ENCODE measurements at places on chromosomes 2 and 18.

DNA sequence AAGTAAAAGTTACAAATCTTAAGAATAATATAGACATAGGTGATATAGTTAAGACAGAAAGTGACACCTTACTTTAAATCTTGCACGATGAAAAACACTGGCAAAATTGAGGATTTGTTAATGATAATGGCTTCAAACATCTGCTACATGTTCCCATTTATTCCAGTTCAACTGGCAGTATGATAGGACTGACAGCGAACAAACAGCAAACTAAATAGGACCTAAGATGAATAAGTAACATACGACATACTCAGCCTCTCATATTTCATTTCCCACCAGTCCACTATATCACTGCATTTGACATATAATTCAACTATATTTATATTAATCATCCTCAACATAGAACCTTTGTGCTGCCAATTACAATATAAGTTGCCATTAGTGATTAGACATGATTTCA, 36.3 kb downstream of the ACVR1C start:
- no peak for DNase-seq

DNA sequence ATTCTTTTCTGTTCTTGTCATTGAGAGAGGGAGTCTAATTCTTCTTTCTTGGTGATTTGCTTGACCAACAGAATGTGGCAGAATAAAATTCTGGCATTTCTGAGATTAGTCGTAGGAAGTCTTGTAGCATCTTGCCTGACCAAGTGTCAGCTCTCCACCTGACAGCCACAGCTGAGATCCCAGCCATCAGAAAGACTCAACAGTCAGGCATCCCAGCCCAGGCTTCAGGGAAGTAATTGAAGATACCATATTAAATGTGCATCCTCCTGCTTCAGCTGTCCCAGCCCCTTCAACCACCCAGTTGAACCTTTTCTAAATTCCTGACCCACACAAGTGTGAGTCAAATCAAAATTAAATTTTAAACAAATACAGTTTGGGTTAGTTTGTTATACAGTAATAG, 208.3 kb downstream of the PIK3C3 start:
- DNase-seq, result no peak

DNA sequence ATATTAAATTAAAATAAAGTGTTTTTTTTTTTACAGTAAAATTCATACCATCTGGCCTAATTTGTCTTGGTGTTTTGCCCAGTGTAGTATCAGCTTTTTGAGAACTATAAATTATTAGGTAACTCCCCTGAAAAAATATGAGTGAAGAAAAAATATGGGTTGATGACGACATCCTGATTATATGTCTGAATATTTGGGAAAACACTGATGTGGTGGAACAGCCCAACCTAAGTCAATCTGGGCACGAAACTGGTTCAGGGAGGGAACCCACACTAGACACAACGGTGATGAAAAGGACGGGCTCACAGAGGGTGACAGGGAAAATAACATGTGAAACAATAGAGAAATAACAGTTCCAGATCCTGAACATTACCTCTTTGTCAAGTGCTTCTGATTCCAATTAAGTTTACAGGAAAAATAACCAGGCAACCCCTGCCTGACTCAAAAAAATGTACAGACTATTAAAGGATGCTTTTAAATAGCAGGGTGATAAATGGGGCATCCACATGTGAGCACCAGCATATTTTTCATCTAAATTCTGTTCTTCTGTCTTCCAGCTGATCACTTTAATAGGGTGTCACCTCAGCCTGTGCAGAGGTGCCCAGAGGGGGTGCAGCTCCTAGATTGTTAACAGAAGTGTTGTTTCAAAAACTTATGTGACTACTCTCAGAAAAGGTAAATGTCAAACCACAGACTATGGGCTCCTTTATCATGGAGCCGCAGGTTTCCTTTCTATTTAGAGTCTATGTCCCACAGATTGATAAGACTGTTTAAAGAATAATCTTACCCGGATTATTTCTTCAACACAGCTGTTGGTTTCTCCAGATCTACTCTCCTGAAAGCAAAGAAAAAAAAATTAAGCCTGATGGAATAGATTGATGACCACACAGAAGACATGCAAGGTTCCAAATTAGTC, 305.4 kb downstream of the AFF3 start:
- DNase-seq, result no peak

DNA sequence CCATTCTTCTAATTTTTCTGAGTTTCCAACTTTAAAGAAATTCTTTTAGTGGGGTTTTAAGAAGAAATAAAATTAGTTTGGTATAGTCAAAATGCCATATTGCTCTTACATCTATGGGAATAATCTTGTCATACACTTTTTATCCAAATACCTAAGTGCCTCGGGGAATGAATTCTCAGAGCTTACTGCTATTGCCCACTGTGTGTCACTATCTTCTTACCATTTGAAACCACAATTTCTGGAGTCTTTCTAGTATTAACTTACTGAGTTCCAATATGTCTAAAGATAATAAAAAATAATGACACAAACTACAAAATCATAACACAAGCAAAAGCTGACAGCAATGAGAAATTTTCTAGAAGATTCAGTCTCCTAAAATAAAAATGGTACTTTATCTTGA, 23.7 kb upstream of the DNAH6 start:
- DNase-seq, result no peak

GRCh38 chr2:183903026-183903425, 695.3 kb upstream of the ZNF804A start:
- DNase-seq, result no peak

- DNase-seq, result no peak
These were observed 89.0 kb upstream of the BOD1L2 start for GRCh38 chr18:57057890-57058289.

- DNase-seq, result no peak
These were observed 178.6 kb upstream of the VWC2L start for GRCh38 chr2:214232271-214232670.

- no peak for DNase-seq
These were observed 5.9 kb upstream of the ATP5MC3 start for GRCh38 chr2:175187378-175187777.

DNA sequence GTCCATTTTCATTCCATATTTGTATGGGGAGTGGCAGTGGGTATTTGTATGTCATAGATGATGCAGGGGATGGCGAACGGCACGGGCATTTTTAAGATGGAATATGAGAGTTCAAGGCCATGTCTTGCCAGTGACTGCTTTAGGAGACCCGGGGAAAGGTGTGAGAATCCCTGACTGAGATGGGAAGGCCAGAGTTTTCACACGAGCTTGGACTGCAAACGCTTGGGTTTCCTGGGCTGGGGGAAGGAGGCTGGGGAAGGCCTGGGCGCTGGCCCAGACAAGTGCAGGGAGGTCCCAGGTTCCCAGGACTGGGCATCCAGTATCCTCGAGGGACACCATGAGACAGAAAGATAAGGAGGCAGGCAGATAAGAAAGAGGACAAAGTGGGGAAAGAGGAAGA, 35.2 kb downstream of the CNGA3 start:
- no peak for DNase-seq

DNA sequence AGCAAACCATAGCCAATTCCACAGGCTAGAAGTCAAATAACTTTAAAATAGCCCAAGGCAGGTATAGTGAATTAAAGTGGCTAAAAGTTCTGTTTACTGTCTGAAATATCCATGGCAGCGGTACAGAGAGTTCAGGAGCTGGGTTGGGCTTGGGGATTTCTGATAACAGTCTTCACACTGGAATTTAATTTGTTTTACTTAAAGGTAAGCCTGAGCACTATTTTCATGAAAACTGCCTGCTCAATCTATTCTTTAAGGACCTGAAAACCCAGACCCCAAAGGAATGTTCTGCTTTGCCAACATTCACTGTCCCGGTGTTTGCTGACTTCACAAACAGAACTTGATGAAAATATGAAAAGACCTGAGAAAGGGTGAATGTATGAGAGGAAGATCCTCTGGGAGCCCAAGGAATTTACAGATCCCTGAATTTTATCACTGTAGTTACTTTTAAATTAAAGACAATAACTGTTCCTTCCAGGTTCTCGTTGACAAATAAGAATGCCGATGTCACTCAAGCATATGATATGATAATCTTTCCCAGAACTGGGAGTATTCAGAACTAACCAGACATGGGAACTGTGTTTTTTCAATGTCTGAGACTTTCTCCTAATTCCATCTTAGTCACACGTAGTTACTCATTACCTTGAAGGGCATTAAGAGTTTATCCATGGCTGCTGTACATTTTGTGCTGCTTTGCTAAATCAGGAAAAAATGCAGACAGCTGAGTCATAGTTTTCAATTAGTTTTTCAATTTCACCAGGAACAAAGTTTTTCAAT, 28.3 kb upstream of the ITGB6 start:
- DNase-seq, result no peak

GRCh38 chr2:232941400-232941799, 71.3 kb downstream of the SNORC start:
- no peak for DNase-seq

GRCh38 chr2:66461001-66461663, 26.2 kb downstream of the MEIS1 start:
- no peak for DNase-seq

DNA sequence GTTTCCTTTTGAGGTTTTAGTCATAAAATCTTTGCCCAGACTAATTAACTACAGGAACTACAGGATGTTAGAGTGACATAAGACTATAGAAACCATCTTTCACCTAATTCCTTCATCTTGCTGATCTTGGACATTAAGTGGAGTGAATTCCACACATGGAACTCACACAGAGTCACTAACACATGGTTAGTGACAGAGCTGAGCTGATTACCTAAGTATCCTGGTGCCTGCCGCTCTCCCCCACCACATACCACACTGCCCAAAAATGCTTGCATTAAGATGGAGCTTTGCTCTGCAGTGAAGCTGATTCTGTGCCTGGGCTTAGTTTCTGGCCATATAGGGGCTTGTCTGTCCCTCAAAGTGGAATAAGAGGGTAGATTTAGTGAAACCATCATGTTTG, 332.9 kb upstream of the NT5C1B start:
- DNase-seq, result no peak

- no peak for DNase-seq
These were observed 674.1 kb downstream of the SUCLG1 start for GRCh38 chr2:83784947-83785346.

DNA sequence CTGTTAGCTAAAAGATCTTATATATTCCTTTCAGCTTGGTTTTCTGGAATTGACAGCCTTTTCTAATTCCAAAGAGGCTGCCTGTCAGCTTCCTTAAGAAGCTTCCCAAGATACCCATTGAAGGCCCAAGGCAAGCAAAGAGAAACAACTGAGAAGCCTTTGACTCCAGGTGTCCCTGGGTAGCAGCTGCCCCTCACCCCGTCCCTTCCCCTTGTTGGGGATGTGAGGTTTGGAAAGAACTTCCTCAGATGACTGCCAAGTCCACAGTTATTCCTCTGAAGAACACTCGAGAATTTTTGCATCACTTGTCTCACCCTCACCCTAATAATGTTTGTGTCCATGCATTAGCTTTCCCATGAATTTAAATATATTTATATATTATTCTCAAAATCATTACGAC, 13.3 kb downstream of the MAPRE3 start:
- DNase-seq, result no peak

DNA sequence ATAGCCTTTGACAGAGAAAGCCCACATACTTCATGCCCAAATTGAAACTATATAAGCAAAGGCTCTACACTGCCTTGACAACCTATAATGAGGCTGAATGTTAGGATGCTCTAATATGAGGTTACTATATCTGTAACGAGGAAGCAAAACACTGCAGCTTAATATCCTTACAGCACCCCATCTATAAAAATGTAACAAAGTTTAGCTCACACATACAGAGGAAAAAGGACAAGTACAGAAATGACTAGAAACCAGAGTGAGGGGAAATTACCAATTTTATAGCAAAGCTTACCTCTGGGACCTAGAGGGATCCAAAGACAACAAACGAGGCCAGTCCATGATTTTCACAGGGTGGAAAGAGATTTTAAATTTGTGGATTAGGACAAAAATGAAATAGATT, 138.5 kb downstream of the COL4A4 start:
- DNase-seq, result no peak

DNA sequence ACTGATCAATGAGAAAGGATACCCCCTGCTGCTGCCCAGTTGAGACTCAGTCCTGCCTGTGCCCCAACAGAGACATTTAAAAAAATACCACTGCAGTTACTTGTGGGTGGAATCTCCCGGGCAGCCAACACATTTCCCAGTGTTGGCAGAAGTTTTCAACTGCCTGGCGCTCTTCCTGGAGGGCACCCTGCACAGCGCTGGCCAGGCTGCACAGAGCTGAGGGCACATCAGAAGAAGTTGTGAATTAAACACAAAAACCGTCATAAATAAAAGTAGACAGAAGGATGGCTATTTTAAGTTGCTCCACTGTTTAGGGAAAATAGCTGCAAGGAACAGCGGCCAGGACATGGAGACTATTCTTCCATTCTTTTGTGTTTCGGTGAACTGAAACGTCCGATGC, 110.2 kb upstream of the THOC1 start:
- DNase-seq, result no peak

DNA sequence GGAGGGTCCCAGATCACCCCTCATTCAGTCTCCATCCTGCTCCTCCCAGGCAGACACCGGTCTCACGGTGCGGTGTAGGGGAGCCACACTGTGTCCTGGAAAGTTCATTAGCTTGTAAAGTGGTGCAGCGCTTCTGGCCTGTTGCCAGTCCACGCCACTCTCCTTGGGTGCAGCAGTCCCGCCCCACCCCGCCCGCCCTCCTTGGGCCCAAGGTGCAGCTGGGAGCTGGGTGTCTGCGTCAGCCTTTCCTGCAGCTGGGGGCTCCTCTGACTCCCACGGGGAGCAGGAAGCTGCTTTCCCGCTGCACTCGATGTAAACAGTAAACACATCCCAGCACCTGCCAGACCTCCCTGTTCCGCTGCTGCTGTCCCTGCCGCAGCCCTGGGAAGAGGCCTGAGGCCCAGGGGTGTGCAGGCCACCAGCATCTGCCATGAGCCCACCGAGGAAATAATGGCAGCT, 53.8 kb upstream of the ASB18 start:
- DNase-seq, result no peak

DNA sequence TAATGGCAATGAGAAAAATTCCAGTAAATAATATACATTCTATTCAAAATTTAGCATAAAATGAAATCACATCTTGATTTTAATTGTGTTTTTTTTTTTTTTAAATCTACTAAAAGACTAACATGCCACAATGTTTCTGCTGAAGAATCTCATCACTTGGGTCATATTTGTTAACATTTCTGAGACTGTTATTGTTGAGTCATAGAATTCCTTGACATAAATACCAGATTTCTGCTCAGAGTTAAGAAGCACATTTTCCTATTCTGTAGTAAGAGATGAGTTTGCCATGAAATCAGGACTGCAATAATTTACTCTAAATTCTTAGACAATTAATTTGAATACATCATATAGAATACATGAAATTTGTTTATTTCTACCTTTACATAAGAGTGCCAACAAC, 154.9 kb upstream of the KYNU start:
- DNase-seq, result no peak

DNA sequence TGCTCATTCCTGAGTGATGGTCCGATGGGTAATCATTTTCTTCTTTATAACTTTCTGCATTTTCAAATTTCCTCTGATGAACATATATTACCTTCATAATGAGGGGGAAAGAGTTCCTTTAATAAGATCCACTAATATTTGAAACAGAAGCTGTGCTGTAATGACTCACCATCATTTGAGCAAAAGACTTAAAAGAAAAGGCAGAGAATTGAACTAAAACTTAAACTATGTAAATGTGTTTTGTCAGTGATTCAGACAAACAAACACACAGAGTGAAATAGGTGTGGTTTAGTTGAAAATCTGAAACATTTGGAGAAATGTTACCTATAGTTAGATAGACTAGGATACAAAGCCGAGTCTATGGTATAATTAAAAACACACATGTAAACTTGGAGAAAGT, 209.6 kb downstream of the STK39 start:
- DNase-seq, result no peak

- no peak for DNase-seq
These were observed 237.9 kb downstream of the TPGS2 start for GRCh38 chr18:36590621-36591580.

GRCh38 chr2:238879621-238880377, 31.9 kb downstream of the TWIST2 start:
- DNase-seq, result no peak
